ENCODE measurements at places on chromosomes 3 and 15.

DNA sequence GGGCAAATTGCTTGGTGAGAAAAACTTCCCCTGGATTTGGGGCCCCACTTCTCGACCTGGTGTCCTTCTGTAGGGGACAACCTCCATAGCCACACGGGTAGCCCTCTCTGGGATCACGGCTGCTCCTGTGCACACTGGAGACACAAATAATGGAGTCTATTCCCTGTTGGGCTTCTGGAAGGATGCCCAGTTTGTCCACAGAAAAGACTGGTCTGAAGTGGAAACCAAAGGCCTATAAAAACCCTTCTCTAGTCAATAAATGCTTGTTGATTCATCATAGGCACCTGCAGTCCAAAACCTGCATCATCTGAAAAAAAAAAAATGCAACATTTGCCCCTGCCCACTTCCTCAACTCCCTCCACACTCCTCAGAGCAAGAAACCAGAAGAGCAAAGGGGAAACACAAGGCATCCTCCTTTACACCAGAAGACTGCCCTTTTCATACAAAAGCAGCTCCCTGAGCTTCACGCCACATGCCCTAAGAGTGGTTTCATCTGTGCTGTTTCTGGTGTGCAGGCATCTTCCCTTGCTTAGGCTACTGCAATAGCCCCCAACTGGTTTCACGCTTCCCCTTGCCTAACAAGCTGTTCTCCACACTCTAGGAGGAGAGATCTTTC is 36.3 kb downstream of the SRGAP3 start:
- no peak for DNase-seq

- no peak for DNase-seq
These were observed 278.6 kb downstream of the NTRK3 start for GRCh38 chr15:87977907-87978306.

DNA sequence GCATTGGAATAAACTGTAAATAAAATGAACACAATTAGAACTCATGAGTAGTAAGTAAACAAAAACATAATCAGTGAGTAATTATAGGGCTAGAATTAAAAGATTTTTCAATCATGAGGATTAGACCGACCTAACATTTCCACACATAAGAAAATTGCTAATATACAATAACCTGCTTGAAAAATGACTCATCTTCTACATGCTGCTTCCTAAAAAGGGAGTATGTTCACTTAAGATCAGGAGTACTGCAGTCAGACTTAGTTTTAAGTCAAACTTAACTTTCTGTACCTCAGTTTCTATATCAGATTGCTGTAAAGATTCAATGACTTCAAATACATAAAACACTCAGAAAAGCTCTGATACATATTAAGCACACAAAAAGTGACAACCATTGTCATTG is 22.6 kb upstream of the NEK10 start:
- DNase-seq = no peak

- no peak for DNase-seq
These were observed 66.7 kb upstream of the GATA2 start for GRCh38 chr3:128559486-128560225.

- DNase-seq = no peak
These were observed 116.7 kb downstream of the SERPINI1 start for GRCh38 chr3:167852216-167852615.

DNA sequence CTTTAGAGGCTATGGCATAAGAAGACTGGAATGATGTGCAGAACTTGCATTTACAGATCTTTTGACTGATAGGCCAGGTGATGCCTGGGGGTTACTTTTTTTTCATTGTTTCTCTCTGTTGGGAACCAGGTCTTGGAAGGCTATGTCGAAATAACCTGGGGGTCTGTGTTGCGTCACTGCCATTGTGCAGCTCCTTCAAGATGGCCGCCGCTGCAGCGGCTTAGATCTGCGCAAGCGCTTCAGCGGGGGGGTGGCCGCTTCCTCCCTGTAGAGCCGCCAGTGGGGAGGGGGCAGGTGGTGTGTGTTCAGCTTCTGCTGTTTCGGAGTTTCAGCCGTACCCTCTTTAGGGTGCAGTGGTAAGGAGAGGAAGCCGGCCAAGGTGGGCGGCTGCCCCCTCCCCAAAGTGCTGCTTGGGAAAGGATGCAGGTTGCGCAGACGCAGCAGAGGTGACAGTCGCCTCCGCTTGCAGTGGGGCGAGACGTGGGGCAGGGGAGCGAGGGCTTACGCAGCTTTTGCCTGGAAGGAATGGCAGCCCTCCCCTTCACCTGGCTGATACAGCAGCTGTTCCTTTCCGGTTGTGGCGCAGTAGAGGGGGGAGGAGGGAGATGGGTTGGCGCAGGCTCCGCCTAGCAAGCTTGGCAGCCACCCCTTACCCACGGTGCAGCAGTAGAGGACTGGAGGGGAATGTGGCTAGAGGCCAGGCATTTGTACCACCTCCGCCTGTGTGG is 1.5 kb downstream of the SNRPN start:
- peak; percentile 57 for DNase-seq

GRCh38 chr15:55993111-55993803 is at the start of gene NEDD4:
Gene NEDD4, minus strand, starts transcription at chr15:55993612. Its CDS starts 57 bp downstream, at chr15:55993555.
- peak; percentile 72 for DNase-seq

DNA sequence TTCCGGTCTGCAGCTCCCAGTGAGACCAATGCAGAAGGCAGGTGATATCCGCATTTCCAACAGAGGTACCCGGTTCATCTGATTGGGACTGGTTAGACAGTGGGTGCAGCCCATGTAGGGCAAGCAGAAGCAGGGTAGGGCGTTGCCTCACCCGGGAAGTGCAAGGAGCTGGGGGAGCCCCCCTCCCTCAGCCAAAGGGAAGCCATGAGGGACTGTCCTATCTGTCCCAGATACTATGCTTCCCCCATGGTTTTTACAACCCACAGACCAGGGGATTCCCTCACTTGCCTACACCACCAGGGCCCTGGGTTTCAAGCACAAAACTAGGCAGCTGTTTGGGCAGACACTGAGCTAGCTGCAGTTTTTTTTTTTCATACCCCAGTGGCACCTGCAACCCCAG is 71.8 kb downstream of the CPNE4 start:
- no peak for DNase-seq

DNA sequence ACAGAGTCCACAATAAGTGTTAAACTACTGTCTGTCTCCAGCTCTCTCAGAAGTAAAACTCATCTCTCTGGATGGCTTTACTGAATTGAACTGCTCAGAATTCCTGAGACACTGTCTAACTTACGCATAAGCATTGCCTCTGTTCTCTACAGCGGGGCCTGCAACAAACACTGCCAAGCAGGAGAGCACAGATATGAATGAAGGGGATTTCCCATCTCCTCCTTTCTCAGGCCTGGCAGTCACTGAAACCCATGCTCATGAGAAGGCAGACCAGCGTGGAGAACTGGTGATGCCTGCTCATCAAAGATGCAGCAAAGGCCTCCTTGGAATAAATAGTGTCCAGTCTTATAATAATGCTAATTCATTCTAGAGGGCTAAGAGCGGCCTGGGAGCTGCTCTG is 10.3 kb downstream of the RASGRP1 start:
- DNase-seq = no peak

- no peak for DNase-seq
These were observed 180.5 kb downstream of the TAFA4 start for GRCh38 chr3:68751888-68752287.

- DNase-seq = no peak
These were observed 590.4 kb downstream of the PDCD6IP start for GRCh38 chr3:34388830-34389229.

- DNase-seq = peak; percentile 91
These were observed 14.8 kb upstream of the CYP11A1 start for GRCh38 chr15:74382004-74382816.

- DNase-seq = no peak
These were observed 29.3 kb upstream of the SLC28A1 start for GRCh38 chr15:84855136-84855535.

DNA sequence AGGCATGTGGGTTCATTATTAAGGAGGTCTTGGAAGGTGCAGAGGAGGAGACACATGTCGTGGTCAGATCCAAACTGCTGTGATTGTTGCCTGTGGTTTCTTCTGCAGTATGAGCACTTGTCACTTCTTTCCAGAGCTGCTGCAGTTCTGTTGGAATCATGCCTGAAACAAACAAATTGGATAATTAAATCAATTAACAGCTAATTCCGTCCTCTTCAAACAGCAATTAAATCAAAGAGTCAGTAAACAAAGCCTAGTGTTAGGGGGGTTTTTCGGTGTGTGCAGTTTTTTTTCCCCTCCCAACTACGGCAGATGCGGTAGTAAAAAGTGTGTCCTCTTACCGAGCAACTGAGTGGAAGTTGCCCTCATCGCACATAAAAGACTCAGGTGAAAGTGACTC is 542.2 kb downstream of the FOXP1 start:
- no peak for DNase-seq

DNA sequence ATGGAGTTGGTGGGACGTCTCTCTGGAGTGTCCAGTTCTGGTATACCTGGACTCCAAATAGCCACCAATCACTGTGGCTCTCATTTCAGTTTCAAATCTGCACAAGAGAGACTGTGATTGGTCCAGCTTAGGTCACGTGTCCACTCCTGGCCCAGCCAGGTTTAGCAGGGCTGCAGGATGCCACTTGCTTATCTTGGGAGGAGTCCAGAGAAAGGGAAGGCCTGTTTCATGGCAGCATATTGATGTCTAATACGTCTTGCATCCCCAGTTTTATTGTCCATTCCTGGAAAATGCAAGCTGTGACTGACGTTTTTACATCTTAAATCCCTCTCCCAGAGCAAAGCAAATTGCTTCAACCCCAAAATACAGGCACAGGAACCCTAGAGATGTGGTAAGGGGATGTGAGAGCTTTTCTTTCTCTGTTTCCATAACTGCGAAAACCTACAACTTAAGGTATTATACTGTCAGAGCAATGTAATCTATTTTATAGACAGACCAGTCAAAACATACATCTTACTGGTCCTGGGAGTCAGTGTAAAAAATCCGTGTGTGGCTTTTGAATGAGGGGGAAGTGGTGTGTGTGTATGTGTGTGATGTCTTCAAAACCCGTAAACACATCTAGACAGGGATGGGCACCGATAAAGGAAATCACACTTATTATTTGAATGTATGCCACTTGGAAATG is 274.4 kb downstream of the TLE3 start:
- DNase-seq = no peak

- DNase-seq = no peak
These were observed 53.5 kb upstream of the KIF23 start for GRCh38 chr15:69360642-69361041.

- DNase-seq = no peak
These were observed 194.1 kb upstream of the ARHGEF26 start for GRCh38 chr3:153927107-153927506.

DNA sequence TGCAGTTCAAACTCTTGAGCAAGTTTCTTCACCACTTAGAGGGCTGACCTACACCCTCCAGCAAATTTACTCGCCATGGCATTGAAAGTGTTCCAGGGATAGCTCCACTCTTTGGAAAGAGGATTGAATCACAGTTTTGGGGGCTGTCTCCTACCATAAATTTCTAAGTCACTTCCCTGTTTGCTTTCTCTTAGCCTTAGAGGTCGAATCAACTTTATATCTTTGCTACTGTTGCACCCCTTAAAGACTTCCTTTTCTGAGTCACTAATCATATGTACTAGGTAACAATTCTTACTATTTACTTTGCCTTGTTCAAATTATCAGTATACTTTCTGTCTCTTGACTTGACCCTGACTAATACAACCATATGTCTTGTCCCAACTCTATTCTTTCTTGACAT is 1151.8 kb upstream of the ALCAM start:
- no peak for DNase-seq

- DNase-seq = no peak
These were observed 316.7 kb downstream of the FOXP1 start for GRCh38 chr3:71266875-71267274.

- DNase-seq = no peak
These were observed 18.2 kb downstream of the FOXP1 start for GRCh38 chr3:71565316-71565715.

DNA sequence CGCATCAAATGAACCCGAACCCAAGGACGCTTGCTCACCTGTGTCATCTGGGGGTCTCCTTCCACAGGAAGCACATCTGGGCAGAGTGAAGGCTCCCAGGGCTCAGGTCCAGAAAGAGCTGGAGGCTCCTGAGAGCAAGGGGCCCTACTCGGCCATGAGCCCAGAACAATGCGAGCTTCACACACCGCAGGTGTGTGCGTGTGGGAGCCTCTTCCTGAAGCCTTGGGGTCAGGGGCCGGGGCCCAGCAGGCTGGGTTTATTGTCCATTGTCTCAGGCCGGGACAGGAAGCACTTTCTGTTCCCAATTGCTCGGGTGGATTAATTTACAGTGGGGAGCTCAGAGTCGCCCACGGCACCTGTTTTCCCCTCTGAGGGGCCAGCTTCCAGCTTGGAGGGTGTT is 74.8 kb downstream of the RPN1 start:
- DNase-seq = no peak
